Mesendoderm (in vitro differentiated cells): ENCODE measurements at places on chromosomes 12 and 14.

DNA sequence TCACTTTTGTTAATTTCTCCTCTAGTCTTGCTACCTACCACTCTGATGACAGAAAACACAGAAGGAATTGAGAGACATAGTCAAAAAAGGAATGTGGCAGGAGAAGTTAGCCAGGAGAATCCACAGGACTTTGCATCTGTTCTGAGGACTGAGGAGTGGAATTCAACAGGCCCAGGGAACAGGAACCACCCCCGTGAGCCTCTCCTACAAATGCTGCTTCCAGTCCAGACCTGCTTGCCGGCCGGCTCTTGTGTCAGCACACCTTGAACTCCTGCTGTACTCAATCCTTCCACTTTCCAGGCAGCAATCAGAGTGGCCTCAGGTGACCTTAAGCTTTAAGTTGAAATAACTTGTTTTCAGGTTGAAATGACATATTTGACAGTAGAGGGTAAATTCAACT lies 903.1 kb downstream of the BCL11B start:
- no peak for DNase-seq

DNA sequence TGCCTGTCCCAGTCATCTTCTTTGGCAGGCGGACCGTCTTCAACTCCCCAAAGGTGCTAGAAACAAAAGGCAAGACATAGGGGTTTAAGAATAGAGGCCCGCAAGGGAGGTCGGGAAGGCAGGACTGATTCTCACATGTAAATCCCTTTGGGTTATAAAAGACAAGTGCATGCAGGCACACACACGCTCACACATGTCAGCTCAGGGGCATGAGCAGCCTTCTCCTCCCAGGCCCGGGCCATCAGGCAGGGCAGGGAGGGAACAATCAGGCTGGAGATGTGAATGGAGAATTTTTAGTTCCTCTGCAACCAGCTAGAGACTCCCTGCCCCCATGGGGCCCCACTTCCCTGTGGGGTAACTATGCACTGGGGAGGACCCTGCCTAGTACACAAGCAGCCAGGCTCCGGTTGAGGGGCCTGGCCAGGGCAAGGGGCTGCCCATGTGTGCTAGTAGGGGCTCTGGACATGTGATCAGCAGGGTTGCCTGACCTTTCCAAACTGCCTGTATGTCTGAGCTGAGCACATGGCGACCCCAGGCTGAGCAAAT lies 107.2 kb downstream of the RBM19 start:
- no peak for DNase-seq

- no peak for DNase-seq
These were observed 108.3 kb upstream of the CPSF6 start for GRCh38 chr12:69131077-69131476.

GRCh38 chr12:96981911-96982310 lies 74.9 kb downstream of the NEDD1 start:
- DNase-seq: no peak

DNA sequence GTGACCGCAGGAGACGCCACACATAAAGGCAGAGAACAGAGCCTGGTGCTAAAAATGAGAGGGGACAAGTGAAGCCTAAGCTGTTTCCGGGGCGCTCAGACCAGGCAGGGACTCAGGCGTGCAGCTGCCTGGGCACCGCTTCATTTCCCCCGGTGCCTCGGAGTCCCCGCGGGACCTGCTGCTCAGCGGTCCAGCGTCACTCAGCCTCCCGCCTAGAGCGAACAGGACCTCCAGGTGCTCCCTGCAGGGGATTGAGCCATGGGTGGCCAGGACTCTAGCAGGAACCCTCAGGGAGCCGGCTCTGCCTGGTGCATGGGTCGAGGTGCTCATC lies 31.0 kb downstream of the CCDC85C start:
- DNase-seq: no peak

DNA sequence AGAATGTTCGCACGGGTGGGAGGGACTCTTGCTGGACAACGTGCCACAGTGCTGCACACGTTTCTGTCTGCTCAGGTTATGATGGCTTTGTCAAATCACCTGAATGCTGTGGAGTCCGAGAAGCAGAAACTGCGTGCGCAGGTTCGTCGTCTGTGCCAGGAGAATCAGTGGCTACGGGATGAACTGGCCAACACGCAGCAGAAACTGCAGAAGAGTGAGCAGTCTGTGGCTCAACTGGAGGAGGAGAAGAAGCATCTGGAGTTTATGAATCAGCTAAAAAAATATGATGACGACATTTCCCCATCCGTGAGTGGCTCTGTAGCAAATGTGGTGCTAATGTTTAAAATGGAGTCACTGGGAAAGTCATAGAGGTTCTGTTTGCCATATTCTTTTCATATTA lies 28.5 kb downstream of the KLC1 start:
- DNase-seq: no peak

GRCh38 chr14:49853158-49853477 lies 530 bp upstream of the NEMF start:
- no peak for DNase-seq

- DNase-seq: no peak
These were observed 2.8 kb downstream of the MBIP start for GRCh38 chr14:36317650-36318049.
